ENCODE measurements at places on chromosomes 13 and 19.

GRCh38 chr13:95250961-95251360 lies 50.3 kb downstream of the ABCC4 start:
- no peak for DNase-seq

- DNase-seq = no peak
These were observed 50.7 kb upstream of the AKAP11 start for GRCh38 chr13:42221121-42221765.

GRCh38 chr19:51064534-51065220 lies at the start of gene KLK13:
Gene KLK13, minus strand, starts transcription at chr19:51065092. Its CDS starts 25 bp downstream, at chr19:51065067.
- DNase-seq = no peak

DNA sequence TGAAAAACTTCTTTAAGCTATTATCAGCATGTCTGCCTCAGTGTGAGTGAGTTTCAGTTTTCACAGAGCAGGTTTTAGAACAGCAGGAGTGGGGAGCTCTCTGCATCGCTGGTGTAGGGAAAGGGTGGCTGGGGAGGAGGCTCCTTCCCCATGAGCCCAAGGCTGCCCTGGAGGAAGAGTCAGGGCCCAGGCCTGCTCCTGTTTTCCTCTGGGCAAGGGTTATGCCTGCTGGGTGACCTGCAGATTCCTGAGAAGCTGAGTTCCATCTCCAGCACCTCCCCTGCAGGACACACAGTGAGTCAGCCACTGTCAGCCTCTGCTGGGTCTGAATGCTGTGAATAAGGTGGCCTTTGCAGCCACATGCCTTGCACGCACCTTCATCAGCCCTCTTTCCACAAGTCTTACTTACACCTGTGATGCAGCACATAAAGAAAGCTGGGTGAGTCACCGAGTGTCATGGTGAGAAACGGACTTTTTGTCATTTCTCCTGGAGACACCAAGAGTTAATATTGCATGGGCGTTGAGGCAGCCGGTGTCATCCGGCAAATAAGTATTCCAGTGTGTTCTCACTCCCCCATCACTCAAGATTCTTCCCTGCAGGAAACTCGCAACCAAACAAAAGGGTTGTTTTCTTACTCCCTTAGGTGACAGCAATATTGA lies 186.4 kb upstream of the KL start:
- no peak for DNase-seq

DNA sequence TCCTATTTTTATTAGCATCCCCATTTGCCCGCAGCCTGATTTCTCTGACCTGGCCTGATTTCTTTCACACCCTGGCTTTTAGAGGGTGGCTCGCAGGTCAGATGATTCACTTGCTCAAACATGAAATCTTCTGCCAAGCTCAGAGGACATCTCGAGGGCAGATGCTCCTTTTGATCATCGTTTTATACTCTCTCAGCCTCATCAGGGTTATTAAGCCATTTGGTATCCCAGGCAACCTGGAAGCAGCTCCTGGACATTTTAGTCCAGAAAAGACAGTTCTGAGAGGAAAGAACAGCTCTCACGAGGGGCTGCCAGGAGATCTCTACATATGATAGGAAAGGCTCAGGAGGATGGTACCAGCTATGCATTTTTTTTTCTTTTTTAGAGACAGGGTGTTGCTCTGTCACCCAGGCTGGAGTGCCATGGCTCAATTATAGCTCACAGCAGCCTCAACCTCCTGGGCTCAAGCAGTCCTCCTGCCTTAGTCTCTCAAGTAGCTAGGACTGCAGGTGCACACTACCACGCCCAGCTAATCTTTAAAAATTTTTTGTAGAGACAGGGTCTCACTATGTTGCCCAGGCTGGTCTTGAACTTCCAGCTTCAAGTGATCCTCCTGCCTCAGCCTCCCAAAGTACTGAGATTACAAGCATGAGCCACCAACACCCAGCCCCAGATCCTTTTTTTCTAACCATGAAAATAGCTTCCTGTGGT lies 165.4 kb downstream of the KATNAL1 start:
- no peak for DNase-seq

DNA sequence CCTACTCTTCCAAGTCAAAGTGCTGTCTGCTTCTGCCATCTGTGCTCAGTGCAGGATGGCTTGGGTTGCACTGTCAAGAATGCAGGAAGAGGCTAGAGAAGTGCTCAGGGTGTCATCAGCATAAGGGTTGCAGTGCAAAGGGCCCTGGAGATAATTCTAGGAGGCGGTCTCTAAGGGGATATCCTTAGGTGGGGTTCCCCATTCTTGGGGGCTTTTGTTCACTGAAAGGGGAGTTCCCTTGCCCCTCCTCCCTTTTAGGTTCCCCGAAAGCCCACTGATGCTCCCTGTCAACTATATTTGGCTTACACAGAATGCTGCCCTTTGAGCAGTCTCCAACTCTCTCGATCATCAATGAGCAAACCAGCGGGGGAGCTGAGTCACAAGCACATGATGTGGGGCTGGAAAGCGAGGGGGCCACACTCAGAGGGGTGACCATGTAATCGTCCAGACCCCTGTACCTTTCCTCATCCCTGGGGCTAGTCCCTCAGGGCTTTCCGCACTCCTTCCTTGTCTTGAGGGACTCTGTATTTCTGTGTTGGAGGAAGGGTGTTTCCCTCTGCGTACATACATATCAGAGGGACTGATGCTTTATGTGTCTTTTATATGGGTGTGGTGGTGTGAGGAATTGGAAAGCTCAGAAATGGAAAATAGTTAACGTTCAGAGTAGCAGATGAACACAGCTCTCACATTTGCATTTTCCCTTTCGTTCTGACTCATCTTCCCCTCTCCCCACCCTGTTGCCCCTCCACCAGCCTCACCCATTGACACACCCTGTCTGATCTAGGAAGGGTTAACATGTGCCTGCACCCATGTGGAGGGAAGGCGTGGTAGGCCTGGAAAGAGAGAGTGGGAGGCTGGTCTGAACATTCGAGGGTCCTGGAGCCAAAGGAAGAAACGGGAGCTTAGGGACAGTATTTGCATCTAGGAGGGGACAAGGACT lies 6.7 kb downstream of the ZBTB32 start:
- DNase-seq = no peak

GRCh38 chr13:29681864-29682263 lies 86.4 kb upstream of the SLC7A1 start:
- DNase-seq = no peak

DNA sequence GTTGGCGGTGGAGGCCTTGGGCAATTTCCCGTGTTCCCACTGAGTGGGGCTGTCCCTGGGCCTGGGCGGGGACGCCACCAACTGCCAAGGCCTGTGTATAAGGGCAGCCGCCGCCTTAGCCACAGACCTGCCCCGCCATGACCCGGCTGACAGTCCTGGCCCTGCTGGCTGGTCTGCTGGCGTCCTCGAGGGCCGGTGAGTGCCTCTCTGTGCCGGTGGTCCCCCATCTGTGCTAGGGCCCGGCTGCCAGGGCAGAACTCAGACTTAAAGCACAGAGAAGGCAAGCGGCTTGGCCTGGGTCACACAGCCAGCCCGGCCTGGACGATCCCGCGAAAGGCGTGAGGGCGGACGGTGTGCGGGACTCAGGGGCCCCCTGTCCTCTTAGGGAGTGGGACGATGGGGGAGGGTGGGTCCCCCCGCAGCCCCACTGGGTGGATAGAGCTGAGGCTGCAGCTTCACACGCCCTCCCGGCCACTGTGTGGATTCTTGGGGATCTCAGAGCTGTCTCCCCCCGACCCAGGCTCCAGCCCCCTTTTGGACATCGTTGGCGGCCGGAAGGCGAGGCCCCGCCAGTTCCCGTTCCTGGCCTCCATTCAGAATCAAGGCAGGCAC lies at the start of gene AZU1:
Gene AZU1 (plus strand): TSS at position 128 of the 612 bp plus-strand sequence. CDS start 10 bp downstream, at position 138.
- no peak for DNase-seq

- peak; percentile 68 for DNase-seq
These were observed 752 bp downstream of the ZMYM5 start for GRCh38 chr13:19862481-19863313.

GRCh38 chr19:1163934-1164683 lies 10.0 kb downstream of the SBNO2 start:
- DNase-seq = no peak

- no peak for DNase-seq
These were observed 125.0 kb downstream of the STK24 start for GRCh38 chr13:98451676-98452470.

- no peak for DNase-seq
These were observed 119.8 kb downstream of the ATP11A start for GRCh38 chr13:112809332-112810315.

DNA sequence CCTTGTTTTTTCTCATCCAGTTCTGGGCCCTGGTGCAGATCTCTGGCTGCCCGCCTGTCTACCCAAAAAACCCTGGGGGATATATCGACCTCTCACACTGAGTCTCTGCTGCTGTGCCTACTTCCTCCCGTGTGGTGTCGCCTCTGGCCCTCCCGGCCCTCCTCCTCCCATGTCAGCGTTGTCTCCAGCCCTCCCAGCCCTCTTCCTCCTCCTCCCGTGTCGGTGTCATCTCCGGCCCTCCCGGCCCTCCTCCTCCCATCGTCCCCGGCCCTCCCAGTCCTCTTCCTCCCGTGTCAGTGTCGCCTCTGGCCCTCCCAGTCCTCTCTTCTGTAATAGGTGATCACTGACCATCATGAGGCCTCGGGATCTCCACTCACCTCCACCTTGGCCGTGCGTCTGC lies 81.8 kb downstream of the GPR12 start:
- DNase-seq = no peak

- DNase-seq = no peak
These were observed 77.0 kb upstream of the TSC22D1 start for GRCh38 chr13:44652962-44653660.

- peak; percentile 30 for DNase-seq
These were observed 297.1 kb downstream of the COG6 start for GRCh38 chr13:39952249-39953233.

DNA sequence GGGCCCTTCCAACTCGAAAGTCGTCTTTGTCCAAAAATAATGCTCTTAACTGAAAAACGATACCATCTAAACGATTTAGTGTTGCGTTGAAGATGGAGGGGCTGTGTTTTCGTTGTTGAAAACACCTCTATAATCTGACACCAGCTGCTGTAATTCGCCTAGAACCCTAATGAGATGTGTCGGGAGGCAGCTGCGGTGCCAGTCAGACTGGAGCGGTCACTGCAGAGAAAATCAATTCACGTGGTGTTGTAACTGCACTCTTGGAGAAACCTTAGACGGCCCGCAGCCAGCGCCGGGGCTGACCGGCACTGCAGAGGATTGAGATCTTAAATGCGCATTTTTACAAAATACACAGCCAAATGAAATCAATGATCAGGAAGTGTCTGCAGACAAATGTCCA lies 339.1 kb downstream of the ZNF536 start:
- DNase-seq = no peak

DNA sequence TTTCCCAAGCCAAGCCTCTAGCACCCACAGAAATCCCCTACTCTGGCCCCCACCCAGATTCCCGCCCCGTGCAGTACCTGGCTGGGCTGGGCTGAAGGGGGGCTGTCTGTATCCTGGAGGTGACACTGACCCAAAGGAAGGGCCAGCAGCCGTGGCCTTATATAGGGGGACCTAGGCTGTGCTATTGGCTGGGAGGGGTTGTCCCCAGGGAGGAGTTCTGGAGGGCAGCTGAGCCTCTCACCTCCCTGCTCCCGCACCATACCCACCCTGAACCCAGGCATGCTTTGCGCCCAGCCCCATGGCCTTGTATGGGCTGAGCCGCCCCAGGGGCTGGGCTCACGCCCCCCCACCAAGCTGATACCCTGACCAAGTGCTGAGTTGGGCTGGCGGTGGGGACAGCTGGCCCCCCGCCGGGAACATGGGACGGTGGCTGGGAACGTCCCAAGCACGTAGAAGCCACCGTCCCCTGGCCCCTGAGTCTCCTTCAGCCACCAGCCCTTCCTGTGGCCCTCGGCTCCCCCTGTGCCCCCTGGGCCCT lies at the start of gene CKM:
Gene CKM (minus strand): TSS at position 132 of the 538 bp plus-strand sequence. CDS start 3,162 bp downstream, outside the sequence.
- DNase-seq = no peak

DNA sequence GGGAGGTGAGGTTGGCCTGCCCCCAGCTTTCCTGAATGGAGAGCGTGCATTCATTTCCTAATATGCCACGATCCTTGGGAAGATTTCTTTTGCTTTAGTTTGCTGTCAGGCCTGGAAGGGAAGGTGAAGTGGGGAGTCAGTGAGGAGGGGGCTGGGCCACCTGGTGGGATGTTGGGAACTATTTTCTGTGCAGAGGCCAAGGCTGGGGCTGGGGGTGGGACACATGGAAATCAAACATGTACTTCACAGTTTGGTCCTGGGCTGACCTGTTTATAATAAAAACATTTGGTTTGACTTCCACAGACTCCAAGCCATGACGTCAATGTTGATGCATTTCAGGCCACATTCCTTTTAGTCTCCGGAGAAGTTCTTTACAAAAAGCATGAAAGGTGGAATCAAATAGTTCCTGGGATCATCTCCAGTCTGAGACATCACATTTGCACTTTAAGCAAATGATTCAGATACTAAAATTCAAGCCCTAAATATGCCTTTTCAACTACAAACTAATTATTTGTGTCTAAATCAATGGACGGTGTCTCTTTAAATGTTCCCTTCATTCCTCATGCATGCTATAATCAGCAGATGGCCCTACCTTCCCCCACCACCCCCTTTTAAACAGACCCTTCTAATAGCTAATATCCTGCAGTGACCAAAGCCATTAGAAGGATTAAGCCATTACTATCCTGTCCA lies 41.5 kb upstream of the MEDAG start:
- no peak for DNase-seq

- no peak for DNase-seq
These were observed 607 bp downstream of the ANGPTL8 start for GRCh38 chr19:11240008-11240444.

DNA sequence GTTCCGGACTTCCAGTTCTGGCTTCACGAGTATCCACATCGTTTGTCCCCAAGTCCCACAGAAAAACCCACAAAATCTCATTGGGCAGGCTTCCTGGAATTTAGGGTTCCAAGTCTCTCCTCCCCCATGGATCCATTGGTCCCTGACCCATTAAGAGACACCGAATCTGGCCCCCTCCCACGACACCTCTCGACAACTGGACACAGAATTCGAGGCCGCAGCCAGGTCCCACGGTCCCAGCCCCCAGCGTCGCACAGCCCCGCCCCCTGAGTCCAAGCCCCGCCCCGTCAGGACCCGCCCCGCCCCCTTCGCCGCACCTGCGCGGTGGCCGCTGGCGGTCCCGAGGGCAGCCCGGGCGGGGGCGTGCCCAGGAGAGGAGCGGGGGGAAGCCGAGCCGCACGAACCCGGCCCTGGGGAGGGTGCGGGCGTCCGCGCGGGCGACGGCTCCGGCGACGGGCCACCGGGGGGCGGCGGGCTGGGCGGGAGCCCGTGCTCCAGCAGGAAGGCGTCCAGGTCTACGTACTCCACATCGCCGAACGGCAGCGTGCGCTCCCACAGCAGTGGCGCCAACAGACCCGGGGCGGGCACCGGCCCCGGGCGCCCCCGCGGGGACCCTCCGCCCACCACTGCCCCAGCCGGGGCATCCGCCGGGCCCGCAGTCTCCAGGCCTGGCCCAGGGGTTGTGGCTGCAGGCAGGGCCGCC lies 1.8 kb downstream of the DBP start:
- DNase-seq = no peak

DNA sequence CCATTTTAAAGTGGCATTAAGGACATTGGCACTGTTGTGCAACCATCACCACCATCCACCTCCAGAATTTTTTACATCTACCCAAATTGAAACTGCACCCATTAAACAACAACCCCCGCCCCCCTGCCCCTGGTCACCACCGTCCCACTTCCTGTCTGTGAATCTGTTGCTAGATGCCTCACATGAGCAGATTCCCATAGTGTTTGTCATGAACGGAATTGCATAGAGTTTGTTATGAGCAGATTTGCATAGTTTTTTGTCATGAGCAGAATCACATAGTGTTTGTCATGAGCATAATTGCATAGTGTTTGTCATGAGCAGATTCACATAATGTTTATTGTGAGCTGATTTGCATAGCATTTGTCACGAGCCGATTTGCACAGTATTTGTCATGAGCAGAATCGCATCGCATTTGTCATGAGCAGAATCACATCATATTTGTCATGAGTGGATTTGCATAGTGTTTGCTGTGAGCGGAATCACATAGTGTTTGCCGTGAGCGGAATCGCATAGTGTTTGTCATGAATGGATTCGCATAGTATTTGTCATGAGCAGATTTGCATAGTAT lies 54.0 kb upstream of the GTF3A start:
- DNase-seq = no peak
